NCI-H526 (cell line): ENCODE measurements at places on chromosomes 1 and 21.

DNA sequence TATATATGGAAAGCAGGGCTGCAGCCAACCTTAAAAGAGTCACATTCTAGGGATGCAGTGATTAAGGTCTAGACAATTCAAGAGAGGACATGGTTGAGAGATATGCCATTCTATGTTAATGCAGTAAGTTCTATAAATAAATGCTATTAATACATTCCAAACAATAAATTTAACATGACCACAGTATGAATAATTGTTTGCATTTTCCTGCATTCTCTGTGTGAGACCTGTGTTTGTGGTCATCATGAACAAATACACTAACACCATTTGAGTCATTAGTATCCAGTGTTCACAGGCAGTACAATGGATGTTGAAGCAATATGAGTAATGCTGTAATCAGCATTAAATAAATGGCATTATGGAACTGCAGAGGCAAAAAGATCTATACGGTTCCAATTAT, 5.5 kb upstream of the ZRANB2 start:
- DNase-seq = no peak

DNA sequence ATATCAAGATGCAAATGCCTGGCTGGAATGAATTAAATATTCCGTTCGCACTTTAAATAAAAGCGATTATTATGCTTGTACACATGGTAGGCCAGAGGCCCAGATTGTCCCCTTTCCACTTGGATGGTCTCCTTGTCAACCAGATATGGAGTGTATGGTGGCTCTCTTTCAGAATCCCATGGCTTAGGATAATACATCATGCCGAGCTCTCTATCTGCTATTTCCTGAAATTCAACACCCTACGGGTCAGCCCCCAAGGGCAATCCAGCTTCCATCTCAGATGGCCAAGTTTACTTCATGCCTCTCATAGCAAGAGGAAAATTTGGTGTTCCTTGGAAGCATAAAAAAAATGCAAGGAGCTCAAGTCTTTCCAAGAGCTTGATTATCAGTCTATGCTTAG, 25.4 kb upstream of the FMO1 start:
- DNase-seq = peak; percentile 7

DNA sequence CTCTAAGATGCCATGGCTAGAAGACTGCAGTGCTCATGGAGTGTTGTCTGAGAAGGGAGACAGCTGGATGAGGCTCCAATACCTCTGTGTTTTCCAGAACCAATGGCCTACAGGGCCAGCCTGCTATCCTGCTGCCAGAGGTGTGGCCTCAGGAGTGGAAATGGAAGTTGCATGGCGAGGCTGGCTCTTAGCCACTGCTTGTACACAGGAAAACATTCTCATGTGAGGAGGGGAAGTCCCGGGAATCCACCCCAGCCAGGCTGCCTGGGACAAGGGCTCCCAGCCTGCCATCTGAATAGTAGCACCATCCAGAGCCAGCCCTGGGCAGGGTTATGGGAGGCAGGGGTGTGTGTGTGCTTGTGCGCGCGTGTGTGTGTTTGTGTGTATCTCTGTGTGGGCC, 56.5 kb downstream of the SDC3 start:
- no peak for DNase-seq

GRCh38 chr1:185559684-185560331, 174.4 kb upstream of the HMCN1 start:
- DNase-seq = peak; percentile 98

DNA sequence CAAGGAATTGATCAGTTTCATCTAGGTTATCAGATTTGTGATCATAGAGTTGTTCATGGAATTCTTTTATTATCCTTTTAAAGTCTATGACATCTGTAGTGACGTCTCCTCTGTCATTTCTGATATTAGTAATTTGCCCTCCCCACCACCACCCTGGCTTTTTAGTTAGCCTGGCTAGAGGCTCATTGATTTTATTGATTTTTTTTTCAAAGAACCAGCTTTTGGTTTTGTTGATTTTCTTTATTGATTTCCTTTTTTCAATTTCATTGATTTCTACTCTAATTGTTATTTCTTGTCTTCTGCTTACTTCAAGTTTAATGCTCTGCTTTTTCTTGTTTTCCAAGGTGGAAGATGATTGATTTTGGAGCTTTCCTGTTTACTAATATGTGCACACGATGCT, 23.3 kb upstream of the TBX19 start:
- no peak for DNase-seq

- no peak for DNase-seq
Measured at GRCh38 chr1:88910401-88910800, 19.0 kb upstream of the GTF2B start.

DNA sequence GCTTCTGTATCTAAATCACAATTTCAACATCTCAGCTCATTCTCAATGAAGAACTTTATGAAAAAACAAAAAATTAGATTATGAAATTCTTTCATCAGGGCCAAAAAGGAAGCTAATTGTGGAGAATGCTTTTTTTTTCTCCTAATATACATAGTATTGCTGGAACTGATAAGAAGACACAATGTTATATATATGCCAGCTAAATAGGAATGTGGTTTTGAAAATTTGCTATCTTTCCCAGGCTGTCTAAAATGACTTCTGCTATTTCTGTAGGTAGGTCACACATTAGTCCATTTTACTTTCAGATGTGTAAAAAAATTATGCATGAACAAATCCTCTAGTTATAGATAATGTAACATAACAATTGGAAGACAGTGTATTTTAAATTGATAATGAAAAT, 732.9 kb downstream of the RWDD3 start:
- no peak for DNase-seq

DNA sequence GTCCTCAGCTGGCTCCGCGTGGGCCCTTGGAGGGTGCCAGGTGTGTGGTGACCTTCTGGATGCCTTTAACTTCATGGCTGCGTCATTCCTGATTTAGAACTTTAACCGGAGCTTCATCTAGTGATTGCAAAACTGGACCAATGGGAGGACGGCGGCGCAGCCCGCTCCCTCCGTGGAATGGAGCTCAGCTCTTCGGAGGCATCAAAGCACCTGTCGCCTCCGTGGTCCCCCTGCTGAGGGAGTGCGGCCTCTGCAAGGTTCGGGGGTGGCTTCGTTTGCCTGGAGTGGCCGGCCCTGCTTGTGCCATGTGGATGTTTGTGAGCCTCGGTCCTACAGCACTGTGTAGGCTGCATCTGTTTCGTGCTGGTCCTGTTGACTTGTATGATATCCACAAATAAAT, 14.2 kb downstream of the CSTB start:
- no peak for DNase-seq

- no peak for DNase-seq
Measured at GRCh38 chr1:53734650-53735211, 4.2 kb downstream of the GLIS1 start.

DNA sequence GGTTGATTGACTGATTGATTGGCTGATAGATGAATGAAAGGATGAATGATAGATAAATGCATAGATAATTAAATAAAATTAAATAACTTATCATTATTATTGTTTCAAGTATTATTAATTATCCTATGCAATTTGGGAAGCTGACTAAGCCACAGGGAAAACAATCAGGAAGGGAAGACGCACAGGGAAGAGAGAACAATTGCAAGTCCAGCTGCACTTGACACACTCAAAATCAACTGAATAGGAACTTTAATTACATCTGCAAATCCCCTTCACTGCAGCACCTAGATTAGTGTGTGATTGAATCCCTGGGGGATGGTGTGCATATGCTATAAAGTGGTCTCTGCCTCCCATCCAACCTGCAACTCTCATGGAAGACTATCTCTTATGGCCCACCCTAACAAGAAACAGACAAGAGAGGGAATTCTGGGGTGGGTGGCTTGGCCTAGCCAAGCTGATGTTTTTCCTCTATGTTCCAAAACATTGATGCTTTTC, 161.1 kb upstream of the FGGY start:
- no peak for DNase-seq

DNA sequence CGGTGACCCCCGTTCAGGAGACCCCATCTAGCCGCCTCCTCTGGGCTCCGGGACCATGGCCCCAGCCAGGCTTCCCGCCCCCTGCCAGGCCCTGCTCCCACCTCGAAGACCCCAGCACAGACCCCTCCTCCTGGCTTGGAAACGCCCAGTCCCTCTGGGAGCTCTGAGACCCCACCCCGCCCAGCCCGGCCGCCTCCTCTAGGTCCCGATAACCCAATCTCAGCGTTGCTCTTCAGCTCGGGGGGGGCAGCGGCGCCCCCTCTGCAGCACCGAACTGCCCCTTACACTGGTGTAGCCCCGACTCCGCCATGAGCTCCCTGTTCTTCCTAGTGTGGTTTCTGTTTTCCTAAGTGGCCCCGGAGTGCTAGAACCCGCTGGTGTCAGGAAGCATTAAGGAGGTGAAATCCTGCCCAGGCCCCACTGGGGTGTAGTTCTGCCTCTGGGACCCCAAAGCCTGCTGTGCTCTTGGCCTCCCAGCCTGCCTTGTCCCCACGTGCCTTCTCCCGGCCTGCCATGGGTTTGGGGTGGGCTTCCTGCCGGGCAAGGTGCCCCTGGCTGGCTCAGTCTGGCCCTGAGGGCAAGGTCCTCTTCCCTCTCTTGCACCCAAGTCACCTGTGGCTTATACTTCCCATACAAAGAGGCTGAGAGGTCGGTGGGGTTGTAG, 10.7 kb upstream of the MMEL1 start:
- no peak for DNase-seq

GRCh38 chr1:248576260-248576980, 1.9 kb upstream of the OR2T34 start:
- no peak for DNase-seq

GRCh38 chr1:202987922-202988583, 19.1 kb upstream of the TMEM183A start:
- no peak for DNase-seq

GRCh38 chr1:28248273-28249012, 10.9 kb upstream of the SESN2 start:
- peak; percentile 83 for DNase-seq

- no peak for DNase-seq
Measured at GRCh38 chr1:225447650-225448089, 19.8 kb upstream of the LBR start.

- no peak for DNase-seq
Measured at GRCh38 chr1:74465193-74465681, 47.2 kb downstream of the LRRC53 start.

DNA sequence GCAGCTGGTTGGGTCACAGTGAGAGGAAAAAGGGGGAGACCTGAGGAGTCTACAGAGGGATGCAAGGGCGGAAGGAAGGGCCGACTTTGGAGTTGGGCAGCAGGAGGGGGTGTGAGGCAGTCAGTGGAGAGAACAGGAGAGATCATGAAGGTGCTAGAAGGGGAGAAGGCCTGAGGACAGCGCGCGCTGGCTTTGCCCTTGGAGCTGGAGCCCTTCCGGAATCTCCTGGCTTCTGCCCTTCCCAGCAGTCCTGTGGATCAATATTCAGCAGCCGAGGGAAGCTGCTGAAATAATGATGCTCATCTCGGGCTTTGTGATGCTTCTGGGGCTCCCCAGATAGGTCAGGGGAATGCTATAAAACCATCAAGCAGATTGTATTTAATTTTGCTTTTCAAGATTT, 26.7 kb downstream of the SLC37A1 start:
- DNase-seq = no peak

DNA sequence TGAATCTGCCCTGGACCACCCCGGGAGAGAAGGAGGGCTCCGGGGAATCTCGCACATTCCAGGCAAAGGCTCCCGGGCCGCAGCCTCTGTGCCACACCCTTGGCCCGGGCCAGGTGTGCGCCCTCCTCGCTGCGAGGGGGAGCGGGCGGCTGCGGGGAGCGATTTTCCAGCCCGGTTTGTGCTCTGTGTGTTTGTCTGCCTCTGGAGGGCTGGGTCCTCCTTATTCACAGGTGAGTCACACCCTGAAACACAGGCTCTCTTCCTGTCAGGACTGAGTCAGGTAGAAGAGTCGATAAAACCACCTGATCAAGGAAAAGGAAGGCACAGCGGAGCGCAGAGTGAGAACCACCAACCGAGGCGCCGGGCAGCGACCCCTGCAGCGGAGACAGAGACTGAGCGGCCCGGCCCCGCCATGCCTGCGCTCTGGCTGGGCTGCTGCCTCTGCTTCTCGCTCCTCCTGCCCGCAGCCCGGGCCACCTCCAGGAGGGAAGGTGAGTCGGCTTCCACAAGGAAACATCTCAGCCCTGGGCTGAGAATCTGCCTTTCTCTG, at the start of gene LAMC2:
Gene LAMC2, plus strand, starts transcription at position 324 of the 550 bp plus-strand sequence. Its CDS starts 89 bp downstream, at position 413.
- peak; percentile 84 for DNase-seq

DNA sequence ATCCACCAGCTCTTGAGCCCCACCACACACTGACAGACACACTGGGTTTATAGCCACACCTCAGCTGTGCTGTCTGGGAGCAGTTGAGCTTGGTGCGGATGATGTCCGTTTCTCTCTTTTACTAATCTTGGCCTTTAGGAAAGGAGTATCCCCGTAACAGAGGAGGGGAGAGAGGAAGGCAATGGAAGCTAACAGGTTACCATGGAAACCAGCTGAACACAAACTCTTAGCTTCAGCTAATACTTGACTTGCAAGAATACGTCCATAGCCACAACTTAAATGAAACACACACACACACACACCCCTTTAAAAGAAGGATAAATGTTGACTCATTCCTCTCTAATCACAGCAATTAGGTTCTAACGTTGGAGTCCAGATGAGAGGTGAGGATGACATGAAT, 28.0 kb upstream of the LRRN2 start:
- DNase-seq = no peak

GRCh38 chr1:214280386-214281020, 456 bp upstream of the SMYD2 start:
- peak; percentile 43 for DNase-seq

- DNase-seq = no peak
Measured at GRCh38 chr1:10774615-10775310, 21.7 kb downstream of the CASZ1 start.

GRCh38 chr1:91765293-91765692, 120.7 kb downstream of the TGFBR3 start:
- DNase-seq = no peak

DNA sequence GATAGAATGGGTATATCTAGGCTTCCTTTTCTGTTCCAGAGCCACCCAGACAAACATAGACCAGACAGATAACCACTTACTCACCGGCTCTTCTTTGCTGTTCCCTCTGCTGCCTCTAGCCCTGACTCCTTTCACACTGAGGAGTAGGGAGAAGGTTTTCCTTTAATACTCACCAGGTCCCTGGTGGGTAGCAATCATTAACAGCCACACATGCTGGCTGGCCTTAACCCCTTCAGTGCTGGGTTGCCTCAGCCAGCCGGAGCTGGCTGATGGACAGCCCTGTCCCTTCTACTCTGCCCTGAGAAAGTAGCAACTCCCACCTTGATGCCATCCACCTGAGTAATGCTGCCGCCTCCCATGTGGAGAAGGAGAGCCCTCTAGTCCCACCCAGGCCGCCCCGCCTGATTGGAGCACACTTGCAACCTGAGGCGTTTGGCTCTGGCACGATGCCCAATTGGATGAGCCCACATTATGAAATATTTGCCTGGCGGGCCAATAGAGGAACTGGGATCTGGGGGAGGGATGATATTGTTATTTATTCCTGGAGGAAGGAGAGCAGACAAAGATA, 71.6 kb downstream of the PLEKHA6 start:
- DNase-seq = peak; percentile 84

DNA sequence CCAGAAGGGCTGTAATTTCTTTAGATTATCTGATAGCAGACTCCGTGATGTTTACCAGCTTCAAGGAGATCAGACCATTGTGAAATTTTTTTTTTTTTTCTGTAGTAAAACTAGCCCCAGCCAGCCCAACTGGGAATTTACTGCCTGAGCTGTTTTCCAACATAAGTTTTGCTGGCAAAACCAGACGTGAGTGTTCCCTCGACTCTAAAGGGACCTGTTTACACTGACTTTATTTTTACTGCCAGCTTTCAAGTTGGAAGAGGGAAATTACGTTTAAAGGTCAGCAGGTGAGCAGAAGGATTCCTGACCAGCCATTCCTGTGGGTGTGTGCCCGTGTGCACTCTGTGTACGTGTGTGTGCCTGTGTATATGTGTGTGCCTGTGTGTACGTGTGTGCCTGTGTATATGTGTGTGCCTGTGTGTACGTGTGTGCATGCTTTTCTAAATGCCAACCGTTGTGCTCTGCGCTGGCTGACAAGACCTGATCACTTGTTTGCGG, 374 bp downstream of the MAB21L3 start:
- peak; percentile 66 for DNase-seq
